DMS 273 treated with DMSO at 0.1 percent for 48 hours (cell line): ENCODE measurements at places on chromosomes 1 and 21.

GRCh38 chr1:111848852-111849545 is 93.3 kb downstream of the DDX20 start:
- DNase-seq: no peak

DNA sequence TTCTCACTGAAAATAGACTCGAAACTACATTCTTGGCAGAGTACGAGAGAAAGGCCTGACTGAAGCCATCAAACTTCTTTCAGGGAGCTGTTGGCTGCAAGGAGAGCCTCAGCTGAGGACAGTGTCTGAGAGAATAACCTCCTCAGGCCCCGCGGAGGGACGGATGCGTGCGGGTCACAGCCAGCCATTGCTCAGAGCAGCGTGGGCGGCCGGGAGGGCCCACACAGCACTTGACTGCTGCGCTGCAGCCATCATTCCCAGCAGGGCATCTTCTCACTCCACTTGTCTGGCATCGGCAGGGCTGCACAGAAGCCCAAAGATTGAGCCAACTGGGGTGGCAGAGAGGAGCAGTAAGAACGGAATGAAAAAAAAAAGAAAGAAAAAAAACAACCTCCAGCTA is 113.5 kb downstream of the XCL2 start:
- no peak for DNase-seq

- DNase-seq: no peak
Observed at GRCh38 chr1:78831731-78832360, 174.7 kb downstream of the ADGRL4 start.

GRCh38 chr1:6075748-6076147 is 30.1 kb downstream of the KCNAB2 start:
- DNase-seq: no peak
